ENCODE measurements at places on chromosomes 4 and X.

DNA sequence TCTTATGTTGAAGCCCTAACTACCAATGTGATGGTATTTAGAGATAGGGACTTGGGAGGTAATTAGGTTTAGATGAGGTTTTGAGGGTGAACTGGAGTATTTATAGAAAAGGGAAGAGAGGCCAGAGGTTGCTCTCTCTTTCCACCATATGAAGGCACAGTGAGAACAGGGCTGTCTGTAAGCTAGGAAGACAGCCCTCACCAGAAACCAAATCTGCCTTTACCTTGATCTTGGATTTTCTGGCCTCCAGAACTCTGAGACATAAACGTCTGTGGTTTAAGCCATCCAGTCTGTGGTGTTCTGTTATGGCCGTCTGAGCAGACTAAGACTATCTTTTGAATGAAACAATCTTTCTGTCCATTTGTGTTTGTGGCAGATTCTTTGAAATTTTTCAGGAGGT, 223.7 kb downstream of the PDHA2 start:
- DNase-seq: no peak

- DNase-seq: no peak
Observed at GRCh38 chrX:631802-632365, 1.3 kb downstream of the SHOX start.

DNA sequence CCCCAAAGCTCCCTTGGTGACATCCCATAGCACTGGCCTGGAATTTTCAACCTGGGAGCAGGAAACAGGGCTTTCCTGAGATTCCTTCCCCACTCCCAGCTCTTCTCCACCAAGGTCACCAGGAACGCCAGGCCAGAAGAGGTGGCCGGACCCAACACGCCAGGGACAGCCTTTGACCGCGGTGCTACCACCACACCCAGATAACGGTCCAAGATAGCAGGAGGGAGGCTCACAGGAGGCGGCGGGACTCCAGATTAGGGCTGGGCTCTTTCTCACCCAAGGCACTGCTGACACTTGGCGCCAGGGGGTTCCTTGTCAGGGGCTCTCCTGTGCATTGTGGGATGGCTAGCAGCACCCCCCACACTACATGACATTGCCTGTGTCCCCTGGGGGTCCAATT, 22.9 kb downstream of the ZFYVE28 start:
- DNase-seq: no peak

- no peak for DNase-seq
Observed at GRCh38 chr4:188466001-188466400, 326.8 kb downstream of the TRIML1 start.

- DNase-seq: no peak
Observed at GRCh38 chr4:89284828-89285227, 22.8 kb downstream of the GPRIN3 start.

- no peak for DNase-seq
Observed at GRCh38 chr4:53562409-53562808, 28.9 kb downstream of the LNX1 start.

DNA sequence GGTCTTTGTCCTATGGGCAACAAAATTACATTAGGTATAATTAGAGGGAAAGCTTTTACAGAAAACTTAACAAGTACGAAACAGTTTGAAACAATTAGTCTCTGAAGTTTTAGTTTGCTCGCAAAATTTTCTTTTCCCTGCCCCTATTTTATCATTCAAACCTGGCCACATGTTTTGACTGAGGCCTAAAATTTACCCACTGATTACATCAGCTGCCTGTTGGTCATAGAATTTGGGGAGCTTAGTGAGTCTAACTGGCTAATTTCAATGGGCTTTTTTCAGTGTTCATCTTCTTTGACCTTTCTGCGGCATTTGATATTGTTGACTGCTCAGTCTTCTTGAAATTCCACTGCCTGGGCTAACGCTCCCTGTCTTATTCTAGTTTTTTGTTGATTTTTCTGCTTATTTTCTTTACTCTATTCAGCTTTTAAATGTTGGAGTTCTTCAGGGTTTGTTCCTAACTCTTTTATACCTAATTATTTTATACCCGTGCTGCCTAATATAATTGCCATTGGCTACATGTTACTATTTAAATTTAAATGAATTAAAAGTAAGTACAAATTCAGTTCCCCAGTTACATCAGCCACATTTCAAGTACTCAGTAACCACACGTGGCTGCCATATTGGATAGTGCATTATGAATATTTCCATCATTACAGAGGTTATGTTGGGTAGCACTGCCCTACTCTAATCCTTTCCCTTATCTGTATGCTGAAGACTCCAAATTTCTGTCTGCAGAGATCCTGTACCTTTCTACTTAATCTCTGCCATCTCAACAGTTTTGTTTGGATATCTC, 87.5 kb downstream of the SNX25 start:
- DNase-seq: no peak

- DNase-seq: no peak
Observed at GRCh38 chrX:87236830-87237440, 280.7 kb upstream of the KLHL4 start.

DNA sequence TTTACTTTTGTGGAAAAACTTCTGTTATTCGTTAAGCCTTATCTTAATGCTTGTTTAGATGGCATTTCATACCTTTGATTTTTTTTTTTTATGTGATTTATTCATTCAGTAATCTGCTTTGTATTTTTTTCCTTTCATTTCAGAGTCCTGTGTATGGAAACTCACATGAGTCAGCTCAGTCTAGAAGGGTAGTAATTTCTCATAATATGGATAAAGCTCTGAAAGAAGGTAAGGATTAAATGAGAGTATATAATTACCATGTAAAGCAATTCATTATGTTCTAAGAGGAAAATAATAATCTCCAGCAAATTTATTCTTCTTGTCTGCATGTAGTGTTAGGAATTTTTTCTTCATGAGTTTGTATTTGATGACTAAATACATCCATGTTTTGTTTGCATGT, 37.8 kb downstream of the SNX25 start:
- DNase-seq: no peak

- no peak for DNase-seq
Observed at GRCh38 chrX:148135738-148136137, 154.6 kb downstream of the FMR1NB start.

GRCh38 chr4:41145571-41146078, 68.7 kb downstream of the APBB2 start:
- no peak for DNase-seq

DNA sequence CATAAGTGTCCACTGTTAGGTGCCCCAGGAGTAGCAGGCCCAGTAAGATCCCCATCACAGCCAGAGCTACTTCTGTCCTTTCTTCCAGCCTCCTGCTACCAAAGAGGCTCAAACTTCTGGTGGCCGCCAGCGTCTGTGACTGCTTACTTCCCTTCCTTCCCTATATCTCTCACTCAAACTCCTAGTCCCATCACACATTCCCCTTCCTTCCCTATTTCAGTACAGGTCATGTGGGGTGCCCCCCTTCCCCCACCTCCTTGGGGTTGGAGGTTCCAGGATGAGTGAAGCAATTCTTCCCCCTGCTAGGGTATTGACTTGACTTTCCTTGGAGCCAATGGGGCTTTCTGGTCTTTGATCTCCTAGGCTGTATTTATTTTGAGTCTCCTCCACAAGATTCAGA, at the start of gene VSIG4:
TSS of gene VSIG4 (minus strand) at position 137 of the 400 bp plus-strand sequence. CDS start at position 55, 82 bp downstream.
- no peak for DNase-seq

GRCh38 chr4:186351668-186352194, 85.7 kb downstream of the F11 start:
- DNase-seq: no peak

GRCh38 chr4:152279234-152279566, 256.7 kb downstream of the FBXW7 start:
- DNase-seq: no peak

DNA sequence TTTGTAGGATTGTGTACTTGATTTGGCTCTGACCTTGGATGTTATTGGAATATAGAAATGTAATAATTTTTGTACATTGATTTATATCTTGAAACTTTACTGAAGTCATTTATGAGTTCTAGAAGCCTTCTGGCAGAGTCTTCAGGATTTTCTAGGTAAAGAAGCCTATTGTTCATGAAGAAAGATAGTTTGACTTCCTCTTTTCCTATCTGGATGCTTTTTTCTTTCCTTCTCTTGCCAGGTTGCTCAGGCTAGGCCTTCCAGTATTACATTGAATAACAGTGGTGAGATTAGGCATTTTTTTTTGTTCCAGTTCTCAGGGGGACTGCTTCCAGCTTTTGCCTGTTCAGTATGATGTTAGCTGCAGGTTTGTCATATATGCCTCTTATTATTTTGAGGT, 191.1 kb downstream of the NAA11 start:
- DNase-seq: no peak

- DNase-seq: no peak
Observed at GRCh38 chr4:67104145-67104544, 441.2 kb downstream of the CENPC start.

DNA sequence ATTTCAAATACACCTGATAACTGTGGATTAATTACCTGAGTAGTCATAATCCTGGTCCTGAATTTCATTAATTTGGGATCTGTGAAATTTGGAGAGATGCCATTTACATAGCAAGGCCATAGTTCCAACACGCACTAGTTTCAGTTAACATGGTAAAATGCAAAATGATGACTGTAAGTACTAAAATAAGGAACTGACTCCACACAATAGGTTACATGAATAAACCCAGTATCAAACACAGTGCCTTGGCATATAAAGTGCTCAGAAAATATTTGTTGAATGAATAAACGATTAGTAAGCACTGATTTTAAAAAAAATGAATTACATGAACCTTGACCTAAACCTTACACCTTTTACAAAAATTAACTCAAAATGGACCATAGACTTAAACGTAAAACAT, 9.0 kb downstream of the FBXO8 start:
- no peak for DNase-seq

- no peak for DNase-seq
Observed at GRCh38 chrX:51899741-51900140, 6.3 kb downstream of the MAGED1 start.

- DNase-seq: no peak
Observed at GRCh38 chr4:19051831-19052230, 1030.3 kb upstream of the LCORL start.

GRCh38 chrX:144335402-144335801, 451.5 kb downstream of the UBE2NL start:
- DNase-seq: no peak

DNA sequence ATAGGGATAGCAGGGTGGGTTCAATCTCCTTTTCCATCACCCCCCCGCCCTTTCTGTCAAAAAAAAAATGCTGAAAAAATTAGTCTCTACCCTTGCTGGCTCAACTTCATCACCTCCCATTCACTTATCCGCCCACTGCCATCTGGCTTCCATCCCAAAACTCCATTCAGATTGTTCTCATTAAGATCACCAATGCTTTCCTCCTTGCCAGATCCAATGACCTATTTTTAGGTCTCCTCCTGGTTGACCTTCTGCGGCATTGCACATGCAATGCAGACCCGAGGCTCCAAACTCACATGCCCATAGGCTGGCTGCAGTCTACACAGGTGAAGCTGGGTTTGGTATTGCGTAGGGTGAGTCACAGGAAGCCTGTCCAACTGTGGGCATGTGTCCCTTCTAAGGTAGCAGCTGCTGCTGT, 21.1 kb upstream of the STIM2 start:
- no peak for DNase-seq
